ENCODE measurements at places on chromosomes 1 and 21.

DNA sequence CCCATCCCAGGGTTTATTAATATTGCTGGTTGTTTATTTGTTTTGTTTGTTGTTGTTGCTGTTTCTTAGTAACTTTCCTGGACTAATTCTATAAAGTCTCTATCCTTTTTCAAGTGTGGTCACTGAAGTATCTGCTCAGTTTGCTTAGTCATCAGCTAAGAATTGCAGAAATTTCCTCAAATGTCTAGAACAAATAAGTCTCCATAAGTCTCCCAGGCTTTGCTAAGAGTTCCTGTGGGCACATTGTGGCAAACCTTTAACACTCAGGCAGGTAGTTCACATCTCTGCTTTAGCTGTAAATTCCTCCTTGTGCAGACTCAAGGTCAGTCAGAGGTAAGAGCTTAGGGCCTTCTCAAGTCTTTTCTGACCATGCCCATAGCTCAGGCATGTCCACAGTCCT is 38.9 kb upstream of the C1orf185 start:
- no peak for DNase-seq

DNA sequence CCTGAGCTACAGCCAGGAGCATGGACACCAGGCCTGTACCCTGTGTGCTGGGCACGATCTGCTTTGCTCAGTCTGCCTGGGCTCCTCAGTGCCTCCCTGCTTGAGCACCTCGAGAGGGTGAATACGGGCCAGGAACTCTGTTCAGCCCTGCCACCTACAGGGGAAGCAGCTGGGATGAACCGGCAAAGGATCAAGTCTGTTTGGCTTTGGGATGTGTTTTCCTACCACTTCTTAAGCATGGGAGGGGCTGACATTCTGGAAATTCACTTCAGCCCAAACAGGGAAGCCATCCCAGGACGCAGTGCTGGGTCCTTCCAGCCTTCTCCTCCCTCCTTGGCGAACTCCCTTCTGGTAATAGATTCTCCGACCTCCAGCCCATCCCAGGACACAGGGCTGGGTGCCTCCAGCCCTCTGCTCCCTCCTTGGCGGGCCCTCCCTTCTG is 55.8 kb upstream of the SELENON start:
- DNase-seq, result no peak

- DNase-seq, result no peak
These were observed 297.0 kb upstream of the SNX7 start for GRCh38 chr1:98364544-98364943.

DNA sequence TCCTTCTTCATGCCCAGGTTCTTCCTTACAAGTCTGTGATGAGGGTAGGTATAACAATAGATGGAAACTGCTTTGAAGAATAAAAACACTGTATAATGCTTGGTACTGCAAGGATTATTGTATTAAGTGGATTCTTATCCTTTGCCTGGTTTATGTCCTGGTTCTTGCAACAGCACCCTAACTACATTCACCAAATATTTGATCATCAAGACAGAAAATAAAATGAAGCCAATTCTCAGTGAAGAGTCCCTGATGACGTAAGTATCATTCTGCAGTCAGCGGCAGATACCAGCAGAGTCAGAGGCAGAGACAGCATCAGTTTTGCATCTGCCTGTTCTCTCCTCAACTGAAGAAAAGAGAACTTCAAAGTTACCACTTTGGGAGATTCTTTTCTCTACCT is 19.7 kb downstream of the ARHGEF11 start:
- no peak for DNase-seq

GRCh38 chr1:119878171-119878570 is 18.1 kb downstream of the ADAM30 start:
- DNase-seq, result no peak

DNA sequence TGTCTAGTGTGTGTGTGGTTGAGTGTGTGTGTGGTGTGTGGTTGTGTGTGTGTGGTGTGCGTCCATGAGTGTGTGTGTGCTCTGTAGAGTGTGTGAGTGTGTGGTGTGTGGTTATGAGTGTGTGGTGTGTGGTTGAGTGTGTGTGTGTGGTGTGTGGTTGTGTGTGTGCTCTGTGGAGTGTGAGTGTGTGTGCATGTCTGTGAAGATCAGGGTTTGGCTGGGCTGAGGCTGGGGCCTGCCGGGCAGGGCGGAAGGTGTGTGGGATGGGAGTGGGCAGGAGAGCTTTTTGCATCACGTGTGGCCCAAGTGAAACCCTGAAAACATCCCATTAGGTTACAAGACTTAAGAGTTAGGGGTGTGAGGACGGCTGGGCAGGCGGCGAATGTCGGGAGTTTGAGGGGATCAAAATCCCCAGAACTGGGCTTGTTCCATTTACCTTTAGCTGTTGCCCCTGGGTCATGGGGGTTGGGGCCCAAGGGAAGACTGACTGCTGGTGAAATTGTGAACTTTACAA is 2.9 kb upstream of the FCMR start:
- no peak for DNase-seq

DNA sequence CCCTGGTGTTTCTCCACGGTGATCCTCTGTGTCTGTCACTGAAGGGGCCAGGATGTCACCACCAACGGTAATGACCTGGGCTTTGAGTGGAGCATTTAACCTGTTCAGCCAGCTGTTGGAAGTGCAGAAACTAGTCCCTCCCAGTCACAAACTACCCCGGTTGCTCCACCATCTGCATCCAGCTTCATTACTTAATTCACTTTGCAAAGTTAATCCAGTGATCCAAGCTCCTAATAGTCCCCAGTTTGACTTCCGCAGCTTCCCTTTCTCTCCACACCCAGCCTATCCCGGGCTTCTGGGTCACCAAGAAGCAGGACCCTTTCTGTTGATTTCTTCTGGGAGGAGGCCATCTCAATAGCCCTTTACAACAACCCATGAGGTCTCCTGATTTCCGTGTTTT is 63.5 kb downstream of the MDM4 start:
- DNase-seq, result no peak

- no peak for DNase-seq
These were observed 116.0 kb upstream of the ZNHIT6 start for GRCh38 chr1:85824066-85824840.

- no peak for DNase-seq
These were observed 224.9 kb downstream of the PTPRU start for GRCh38 chr1:29461115-29461739.

- DNase-seq, result no peak
These were observed 4.4 kb downstream of the CLDN19 start for GRCh38 chr1:42735477-42736105.

DNA sequence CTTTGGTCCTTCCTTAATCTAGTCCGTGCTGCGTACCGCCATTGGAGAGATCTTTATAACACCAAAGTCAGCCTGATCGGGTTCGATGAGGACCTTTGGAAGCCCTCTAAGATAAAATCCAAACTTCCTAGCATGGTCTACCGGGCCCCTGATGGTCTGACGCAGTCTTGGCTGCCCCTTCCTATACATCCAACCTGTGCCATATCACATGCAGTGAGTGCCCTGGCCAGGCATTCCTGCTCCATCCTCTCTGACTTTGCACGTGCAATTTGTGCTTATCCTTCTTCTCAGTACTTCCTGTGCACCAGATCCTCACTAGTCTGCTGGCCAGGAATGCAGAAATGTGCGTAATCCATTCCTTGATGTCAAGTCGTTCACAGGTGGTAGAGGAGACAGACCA is 45.6 kb downstream of the CFAP57 start:
- DNase-seq, result no peak

- DNase-seq, result no peak
These were observed 130.2 kb downstream of the ZMYM4 start for GRCh38 chr1:35398739-35399138.

Data from T-cell (primary cell).